ENCODE measurements at places on chromosomes 16 and 17.

- no peak for DNase-seq
Observed at GRCh38 chr16:56591377-56592060, 2.2 kb downstream of the MT3 start.

- DNase-seq: no peak
Observed at GRCh38 chr17:54172096-54172984, 349.6 kb downstream of the KIF2B start.

DNA sequence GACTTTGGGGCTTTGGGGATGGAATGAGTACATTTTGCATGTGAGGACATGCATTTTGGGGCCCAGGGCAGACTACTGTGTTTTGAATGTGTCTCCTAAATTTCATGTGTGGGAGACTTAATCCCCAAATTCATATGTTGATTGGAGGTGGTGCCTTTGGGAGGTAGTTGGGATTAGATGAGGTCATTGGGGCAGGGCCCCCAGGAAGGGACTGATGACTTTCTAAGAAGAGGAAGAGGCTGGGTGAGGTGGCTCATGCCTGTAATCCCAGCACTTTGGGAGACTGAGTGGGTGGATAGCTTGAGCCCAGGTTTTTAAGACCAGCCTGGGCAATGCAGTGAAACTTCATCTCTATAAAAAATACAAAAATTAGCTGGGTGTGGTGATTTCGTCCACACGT is 42.8 kb upstream of the RAI1 start:
- DNase-seq: no peak

- no peak for DNase-seq
Observed at GRCh38 chr16:27408602-27409031, 6.6 kb downstream of the IL21R start.

DNA sequence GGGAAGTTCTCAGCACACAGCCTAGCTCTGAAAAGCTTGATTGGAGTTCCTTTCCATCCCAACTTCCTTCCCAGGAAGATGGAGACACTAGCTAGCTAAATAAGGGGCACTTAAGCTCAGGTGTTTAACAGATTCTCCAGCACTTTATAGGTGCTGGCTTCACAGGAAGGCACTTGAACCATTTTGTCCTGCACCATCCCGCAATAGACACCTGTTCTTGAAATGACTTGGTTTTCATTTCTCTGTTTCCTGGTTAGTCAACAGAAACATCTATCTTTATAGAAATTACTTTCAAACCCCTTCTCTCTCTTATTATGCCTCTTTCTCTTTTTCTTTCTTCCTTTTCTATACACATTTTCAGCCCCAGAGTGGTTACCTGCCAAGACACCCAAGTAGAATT is 409.9 kb upstream of the ZFHX3 start:
- DNase-seq: no peak

GRCh38 chr16:46918905-46919792 is 35.0 kb downstream of the GPT2 start:
- DNase-seq: no peak

GRCh38 chr17:13740686-13741085 is 139.0 kb upstream of the HS3ST3A1 start:
- no peak for DNase-seq

- DNase-seq: no peak
Observed at GRCh38 chr16:29653471-29653870, 9.6 kb upstream of the SPN start.

GRCh38 chr17:10608244-10608643 is 48.9 kb downstream of the MYH3 start:
- DNase-seq: no peak

- no peak for DNase-seq
Observed at GRCh38 chr16:72427051-72427782, 255.3 kb upstream of the PMFBP1 start.

GRCh38 chr17:82152556-82153294 is 54.7 kb upstream of the FASN start:
- no peak for DNase-seq

- DNase-seq: no peak
Observed at GRCh38 chr17:13843862-13844635, 225.3 kb upstream of the COX10 start.

- peak; percentile 76 for DNase-seq
Observed at GRCh38 chr17:77449908-77450741, 309.4 kb downstream of the SEC14L1 start.

GRCh38 chr16:23950898-23951297 is 115.1 kb downstream of the PRKCB start:
- DNase-seq: no peak

DNA sequence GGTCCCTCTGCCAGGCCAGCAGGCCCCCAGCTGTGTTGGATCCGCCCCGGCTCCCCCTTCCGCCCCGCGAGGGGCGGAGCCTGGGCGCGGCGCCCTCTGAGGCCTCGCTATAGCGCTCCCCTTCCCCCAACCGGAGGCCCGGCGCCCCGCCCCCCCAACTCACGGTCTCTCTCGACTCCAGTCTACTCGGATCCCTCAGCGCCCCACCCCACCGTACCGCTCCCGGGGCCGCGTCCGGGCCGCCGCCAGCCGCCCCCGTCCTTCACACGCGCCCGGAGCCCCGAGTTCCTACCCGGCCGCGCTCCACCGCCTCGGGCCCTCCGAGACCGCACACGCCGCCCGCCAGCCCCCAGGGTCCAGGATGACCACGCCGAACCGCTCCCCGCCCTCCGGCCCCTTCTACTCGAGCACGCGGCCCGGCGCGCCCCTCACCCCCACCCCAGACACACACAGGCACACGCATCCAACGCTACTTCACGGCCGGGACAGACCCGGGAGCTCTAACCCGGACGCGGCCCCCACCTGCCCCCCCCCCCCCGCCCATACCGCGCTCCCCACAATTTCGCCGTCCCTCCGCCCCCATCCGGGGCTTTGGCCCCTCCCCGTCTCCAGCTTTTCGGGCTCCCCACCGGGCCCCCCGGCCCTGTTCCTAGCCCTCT is 1.4 kb downstream of the PHF23 start:
- DNase-seq: peak; percentile 81

- no peak for DNase-seq
Observed at GRCh38 chr17:72516772-72517399, 396.1 kb downstream of the SOX9 start.

- no peak for DNase-seq
Observed at GRCh38 chr17:43400943-43401717, 2.3 kb downstream of the ARL4D start.

DNA sequence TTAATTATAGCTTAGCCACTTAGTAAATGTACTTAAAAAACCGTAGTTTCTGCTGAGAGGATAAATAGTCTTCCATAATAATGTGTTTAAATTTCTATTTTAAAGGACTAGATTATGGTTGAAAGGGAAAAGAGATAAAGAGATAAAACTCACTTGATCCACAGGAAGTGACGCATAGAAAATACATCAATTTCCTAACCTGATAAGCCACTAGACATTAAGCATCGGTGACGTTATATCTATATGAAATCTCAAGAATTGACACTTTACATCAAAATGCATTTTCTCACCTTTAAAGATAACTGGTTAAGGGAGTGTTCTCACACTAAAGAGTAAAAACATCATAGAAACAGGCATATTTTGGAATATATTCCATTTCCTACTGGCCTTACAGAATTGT is 5.8 kb downstream of the FBXO47 start:
- DNase-seq: no peak

- DNase-seq: no peak
Observed at GRCh38 chr16:5633845-5634440, 536.3 kb upstream of the EEF2KMT start.

DNA sequence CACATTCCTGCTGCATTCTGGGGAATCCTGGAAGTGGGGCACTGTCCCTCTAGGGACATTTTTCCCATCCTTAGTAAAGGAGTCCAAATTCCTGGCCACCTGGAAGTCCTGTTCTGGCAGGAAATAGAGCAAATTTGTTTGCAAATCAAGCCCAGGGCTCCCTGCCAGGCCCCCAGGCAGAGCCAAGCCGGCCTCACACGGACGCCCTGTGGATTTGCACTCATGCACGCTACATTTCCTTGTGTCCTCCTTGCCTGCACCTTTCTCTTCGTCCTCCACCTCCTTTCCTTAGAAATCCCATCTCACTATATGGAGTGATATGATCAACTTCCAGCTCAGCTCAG is 7.0 kb upstream of the CALB2 start:
- no peak for DNase-seq

Data from stimulated activated CD4-positive, alpha-beta T cell treated with anti-CD3 and anti-CD28 coated beads, Interleukin-1b, Interleukin-23, amount 100 ng/mL, for 4 hours (primary cell).